ENCODE measurements at places on chromosomes 1 and 21.

DNA sequence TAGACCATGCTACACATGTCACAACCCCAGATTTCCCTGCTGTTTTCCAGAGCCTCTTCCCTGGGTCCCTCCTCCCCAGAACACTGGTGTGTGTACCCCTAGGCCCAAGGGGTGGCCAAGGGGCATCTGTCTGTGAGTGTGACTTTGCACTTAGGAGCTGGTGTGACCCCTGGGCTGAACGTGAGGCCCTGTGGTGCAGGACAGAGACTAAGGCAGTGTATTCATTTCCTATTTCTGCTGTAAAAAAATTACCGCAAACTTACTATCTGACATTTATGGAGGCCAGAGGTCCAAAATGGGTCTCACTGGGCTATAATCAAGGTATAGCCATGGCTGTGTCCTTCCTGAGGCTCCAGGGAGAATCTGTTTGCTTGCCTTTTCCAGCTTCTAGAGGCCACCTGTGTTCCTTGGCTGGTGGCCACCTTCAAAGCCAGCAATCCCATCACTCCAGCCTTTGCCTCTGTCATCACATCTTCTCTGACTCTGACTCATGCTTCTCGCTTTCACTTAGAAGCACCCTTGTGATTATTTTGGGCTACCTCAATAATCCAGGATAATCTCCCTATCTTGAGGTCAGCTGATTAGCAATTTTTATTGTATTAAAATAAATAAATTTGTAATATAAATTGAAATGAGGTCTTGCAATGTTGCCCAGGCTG lies 24.0 kb upstream of the ELOA start:
- no peak for DNase-seq

DNA sequence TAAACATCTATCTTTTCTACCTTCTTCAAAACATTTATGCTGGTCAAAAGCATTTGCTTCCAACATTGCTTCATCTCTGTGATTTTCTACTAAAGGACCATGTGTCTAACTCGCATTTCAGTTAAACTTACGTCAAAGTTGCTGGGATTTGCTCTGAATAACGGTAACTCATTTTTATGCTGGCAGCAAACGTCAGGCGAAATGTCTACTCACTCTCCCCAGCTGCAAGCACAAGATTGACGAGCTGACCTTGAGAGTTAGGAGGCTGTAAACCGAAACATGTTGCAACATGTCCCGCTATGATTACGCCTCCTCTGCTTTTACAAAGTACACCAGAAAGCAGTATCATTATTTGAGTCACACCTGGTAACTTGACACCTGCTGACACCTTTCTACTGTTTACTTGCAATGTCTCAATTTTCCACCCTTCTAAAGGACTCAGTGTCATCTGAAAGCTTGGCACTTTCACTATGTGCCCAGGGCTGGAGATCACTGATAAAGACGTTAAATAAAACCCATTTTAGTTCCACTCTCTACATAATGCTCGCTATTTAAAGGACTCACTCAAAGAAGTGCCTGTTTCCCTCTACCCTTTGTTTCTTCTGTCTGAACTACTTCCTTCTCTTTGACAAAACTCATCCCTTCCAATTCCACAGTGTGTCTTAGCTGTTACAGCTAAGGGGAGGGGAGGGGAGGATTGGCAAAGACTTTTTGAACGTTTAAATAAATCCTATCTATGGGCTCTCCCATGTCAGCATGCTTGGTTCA lies 111.9 kb downstream of the PTPN14 start:
- DNase-seq: peak; percentile 41

DNA sequence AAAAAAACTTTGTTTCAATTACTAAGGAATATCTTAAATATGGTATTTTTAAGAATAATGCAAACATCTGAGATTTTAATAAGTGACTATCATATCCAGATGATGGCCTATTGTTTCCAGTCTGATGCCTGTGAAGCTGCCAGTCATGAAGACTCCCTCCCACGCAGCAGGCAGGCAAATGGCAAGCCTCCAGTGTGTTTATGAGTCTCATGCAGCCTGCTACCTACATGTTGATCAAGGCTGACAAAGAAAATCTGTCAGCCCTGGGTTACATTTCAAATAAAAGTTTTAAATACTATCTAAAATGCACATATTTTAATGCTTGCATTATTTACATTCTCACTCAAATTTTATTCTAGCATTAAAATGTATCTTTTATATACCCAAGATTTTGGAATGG lies 137.6 kb upstream of the RNPC3 start:
- no peak for DNase-seq

GRCh38 chr1:32864375-32865019 lies 6.2 kb downstream of the FNDC5 start:
- DNase-seq: no peak

- DNase-seq: no peak
These were observed 153.4 kb upstream of the UBE2U start for GRCh38 chr1:64049900-64050540.

GRCh38 chr1:63000508-63000907 lies 216.6 kb downstream of the ATG4C start:
- DNase-seq: no peak

DNA sequence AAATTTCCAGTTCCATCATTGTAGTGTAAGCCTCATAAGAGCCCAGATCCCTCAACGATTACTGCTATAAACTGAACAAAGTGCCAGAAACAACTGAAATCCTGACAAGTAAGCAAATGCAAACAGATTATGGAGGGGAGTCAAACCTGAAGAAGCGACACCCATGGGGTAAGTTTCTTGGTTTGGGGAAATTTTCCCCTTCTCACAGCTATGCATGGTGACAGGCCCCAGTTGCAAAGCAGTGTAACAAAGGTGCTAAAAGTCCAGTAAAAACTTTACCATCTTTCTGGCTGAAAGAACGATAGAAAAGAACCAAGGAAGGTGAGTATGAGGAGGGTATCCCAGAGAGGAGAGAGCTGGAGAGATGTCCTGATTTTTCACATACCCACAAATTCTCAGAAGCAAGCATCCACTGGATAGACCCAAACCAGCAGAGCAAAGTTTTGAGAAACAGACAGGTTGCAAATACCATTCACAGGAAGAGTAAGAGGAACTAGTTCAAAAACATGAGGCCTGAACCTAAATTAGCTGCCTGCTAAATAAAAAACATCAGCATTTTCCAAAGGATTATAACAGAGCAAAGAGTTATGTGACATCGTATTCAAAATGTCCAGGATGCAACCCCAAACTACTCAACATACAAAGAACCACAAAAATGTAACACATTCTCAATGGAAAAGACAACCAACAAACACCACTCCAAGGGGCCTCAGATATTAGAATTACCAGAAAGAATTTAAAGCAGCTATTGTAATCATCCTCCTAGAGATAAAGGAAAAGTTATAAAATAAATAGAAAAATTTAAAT lies 14.5 kb downstream of the SCYL3 start:
- DNase-seq: no peak

GRCh38 chr1:170407138-170407537 lies 124.8 kb upstream of the GORAB start:
- DNase-seq: no peak

DNA sequence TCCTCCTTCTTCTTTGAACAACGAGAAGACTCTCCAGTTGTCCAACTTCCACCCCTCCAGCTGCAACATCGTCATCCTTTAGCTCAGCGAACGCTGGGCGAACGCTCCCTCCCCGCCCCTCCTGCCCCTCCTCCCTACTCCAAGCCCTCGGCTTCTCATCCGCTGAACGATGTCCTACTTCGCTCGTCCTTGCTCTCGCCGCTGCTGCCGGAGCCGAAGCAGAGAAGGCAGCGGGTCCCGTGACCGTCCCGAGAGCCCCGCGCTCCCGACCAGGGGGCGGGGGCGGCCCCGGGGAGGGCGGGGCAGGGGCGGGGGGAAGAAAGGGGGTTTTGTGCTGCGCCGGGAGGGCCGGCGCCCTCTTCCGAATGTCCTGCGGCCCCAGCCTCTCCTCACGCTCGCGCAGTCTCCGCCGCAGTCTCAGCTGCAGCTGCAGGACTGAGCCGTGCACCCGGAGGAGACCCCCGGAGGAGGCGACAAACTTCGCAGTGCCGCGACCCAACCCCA lies at the start of gene BCAN:
BCAN (plus strand) TSS at position 357 of the 504 bp plus-strand sequence. CDS start 3,938 bp downstream, outside the sequence.
- DNase-seq: no peak

DNA sequence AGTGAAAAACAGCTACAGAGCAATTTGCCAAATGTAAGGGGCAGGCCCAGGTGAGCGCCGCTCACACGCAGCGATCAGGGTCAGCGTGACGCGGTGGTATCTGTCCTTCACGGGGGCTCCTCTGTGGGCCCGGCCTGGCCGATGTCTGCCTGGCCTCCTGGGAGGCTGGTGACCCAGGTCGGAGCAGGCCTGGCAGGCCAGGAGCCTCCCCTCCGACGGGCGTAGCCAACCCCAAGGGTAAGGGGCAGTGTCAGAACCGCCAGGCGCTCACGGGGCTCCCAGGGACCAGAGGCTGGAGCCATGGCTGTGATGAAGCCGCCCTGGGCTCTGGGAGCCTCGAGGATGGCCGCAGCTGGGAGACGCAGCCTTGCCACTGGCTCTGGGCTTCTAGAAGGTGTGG lies 72.1 kb downstream of the MORN1 start:
- no peak for DNase-seq

GRCh38 chr1:34885405-34886247 lies 26.1 kb upstream of the SMIM12 start:
- DNase-seq: no peak

- DNase-seq: no peak
These were observed 27.8 kb downstream of the RAB3B start for GRCh38 chr1:51962486-51963356.

DNA sequence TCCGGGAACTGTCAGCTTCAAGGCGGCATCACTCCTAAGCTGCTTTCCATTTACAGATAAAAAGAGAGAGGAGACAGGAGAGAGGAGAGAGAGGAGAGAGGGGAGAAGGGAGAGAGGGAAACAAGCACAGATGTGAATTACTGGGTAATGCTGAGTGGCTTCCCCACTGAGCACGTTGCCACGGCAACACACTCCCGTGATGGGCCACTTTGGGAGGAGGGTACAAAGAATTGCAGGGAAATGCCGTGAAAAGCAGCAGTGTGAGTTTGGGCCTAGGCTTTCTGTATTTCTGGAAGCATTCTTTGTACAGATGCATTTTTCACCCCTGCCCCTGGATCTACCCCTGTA lies 128.0 kb upstream of the IRF2BP2 start:
- DNase-seq: no peak

DNA sequence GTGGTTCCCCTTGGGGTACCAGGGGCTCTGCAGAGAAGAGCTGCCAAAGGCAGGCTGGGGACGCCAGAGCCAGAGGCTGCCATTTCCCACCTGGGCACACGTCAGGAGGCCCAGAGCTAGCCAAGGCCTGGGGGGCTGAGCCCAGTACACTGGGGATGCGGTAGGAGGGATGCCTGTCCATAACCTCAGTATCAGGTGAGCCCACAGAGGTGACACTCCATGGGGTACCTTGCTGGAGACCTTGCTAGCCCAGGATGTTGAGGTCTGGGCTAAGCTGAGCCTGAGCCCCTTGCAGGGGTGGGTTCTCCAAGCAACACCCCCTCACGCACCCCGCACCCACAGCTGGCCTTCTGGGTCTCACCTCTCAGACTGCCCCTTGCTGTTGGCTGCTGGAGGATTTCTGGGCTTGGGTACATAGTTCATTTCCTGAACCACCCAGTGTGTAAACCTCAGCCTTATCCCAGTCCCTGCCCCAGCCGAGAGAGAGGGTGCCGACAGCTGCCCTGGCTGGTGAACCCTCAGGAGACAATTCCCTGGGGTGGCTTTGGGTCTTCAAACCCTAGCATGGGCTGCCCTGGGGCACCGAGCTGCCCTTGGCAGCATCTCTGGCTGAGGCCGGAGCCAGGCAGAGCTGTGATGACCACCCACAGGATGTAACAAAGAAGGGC lies 92.5 kb upstream of the VAMP3 start:
- DNase-seq: no peak

DNA sequence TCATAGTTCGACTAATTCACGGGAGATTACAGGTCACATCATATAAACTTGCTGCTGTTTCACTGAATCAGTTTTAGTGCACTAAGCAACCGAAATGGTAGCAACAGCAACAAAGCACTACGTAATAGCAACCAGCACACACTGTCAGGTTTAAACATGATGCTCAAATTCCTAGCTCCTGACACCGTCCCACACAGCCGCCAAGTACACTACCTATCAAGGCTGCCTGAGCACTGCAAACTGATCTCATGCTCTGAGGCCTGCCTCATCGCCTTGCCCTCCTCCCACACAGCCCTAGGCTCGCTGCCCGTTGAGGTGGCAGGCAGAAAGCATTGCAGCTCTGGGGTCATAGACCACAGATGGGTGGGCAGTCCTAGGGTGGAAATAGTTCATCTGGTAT lies 12.4 kb downstream of the LAMC2 start:
- DNase-seq: peak; percentile 99

- DNase-seq: no peak
These were observed 66.0 kb upstream of the TINAGL1 start for GRCh38 chr1:31510304-31510703.

- DNase-seq: peak; percentile 41
These were observed 56.4 kb upstream of the ADORA3 start for GRCh38 chr1:111559736-111560279.

GRCh38 chr1:151718011-151718431 lies 1.4 kb upstream of the CELF3 start:
- no peak for DNase-seq

GRCh38 chr1:67312615-67313014 lies 4.9 kb downstream of the IL12RB2 start:
- DNase-seq: no peak

DNA sequence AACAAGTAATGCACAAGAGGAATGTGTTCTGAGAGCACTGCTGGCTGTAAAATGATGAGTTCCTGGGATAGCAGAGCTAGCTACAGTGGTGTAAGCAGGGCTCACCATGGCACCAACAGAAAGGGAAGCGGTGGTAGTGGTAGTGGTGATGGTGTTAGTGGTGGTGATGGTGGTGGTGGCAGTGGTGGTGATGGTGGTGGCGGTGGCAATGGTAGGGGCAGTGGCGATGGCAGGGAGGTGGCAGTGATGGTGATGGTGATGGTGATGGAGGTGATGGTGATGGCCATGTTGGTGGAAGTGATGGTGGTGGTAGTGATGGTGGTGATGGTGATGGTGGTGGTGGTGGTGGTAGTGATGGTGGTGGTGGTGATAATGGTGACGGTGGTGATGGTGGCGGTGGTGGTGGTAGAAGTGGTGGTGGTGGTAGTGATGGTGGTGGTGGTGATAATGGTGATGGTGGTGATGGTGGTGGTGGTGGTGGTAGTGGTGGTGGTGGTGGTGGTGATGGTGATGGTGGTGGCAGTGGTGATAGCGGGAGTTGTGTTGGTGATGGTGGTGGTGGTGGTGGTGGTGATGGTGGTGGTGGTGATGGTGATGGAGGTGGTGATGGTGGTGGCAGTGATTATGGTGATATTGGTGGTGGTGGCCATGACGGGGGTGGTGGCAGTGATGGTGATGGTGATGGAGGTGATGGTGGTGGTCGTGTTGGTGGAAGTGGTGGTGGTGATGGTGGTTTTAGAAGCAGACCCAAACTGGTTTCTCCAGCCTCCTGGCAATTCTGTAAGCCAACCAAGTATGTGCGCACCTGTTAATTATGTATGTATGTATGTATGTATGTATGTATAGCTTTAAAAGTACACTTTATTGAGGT lies 254.1 kb downstream of the TRABD2B start:
- DNase-seq: no peak

DNA sequence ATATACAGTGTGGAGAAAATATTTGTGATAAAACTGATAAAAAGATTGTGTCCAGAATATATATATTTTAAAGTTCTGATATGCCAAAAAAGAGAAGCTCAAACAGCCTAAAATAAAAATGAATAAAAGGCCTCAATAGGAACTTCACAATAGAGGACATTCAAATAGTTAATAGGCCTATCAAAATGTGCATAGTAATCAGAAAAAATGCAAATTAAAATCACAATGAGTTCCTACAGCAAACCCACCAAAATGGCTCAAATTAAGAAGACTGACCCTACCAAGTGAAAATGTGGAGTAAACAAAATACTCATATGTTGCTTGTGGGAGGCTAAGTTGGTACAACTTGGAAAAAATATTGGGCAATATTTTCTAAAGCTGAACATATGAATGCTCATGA lies 57.6 kb upstream of the COG2 start:
- DNase-seq: peak; percentile 2

Data from RCC 7860 (cell line).